Uterine smooth muscle cell (primary cell): ENCODE measurements at places on chromosomes 6 and 20. TPM values are rescaled to one million over a fixed set of nuclear protein-coding genes. Genes with fewer than 3 reads are reported as not detected.

The PTGIS gene
- 22.4 and 58.2 TPM in 2 replicates for total RNA-seq

The GSTA2 gene
- not detected in 2 replicates for total RNA-seq

The ADGRF5 gene
- total RNA-seq, result under 0.01 TPM in 2 replicates

The PSORS1C1 gene
- 1.00 and 1.2 TPM in 2 replicates for total RNA-seq

The DNMT3B gene
- 5.1 and 7.4 TPM in 2 replicates for total RNA-seq
